ENCODE measurements at places on chromosomes 5 and 9.

- H3K27me3 ChIP-seq = no peaks in the 10 kb centered on the region
- no peak overlapping the region for H3K27ac ChIP-seq
- DNase-seq = no peak
- H3K36me3 ChIP-seq = no peaks in the 10 kb centered on the region
Observed at GRCh38 chr5:151520294-151520693, 70.8 kb downstream of the FAT2 start.

DNA sequence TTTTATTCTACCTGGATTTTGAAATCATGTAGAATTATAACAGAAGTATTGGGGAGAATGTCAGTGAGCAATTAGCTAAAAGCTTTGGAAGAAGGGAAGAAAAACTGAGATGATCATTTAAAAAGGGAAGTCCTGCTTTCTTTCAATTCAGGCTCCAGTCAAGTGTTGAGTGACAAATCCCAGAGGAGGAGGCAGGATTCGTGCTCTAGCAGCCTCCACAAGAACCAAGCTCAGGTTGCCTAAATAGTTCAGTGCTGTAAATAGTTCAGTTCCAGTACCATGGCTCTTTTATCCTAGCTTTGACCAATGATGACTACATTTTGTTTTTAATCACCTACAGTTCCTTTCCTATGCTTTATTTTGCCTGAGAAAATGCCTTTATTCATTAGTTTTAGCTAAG lies 204.9 kb upstream of the NREP start:
- H3K27ac ChIP-seq = no peak overlapping the region
- H3K27me3 ChIP-seq = no peaks in the 10 kb centered on the region
- no peaks in the 10 kb centered on the region for H3K36me3 ChIP-seq
- peaks cover 9% of the 10 kb centered on the region for H3K4me1 ChIP-seq
- no peak for DNase-seq
- no peak overlapping the region for H3K4me3 ChIP-seq

GRCh38 chr9:31807574-31808256 lies 576.7 kb upstream of the ACO1 start:
- no peak overlapping the region for H3K4me3 ChIP-seq
- H3K36me3 ChIP-seq = no peaks in the 10 kb centered on the region
- H3K27me3 ChIP-seq = no peaks in the 10 kb centered on the region
- H3K27ac ChIP-seq = no peak overlapping the region

- DNase-seq = no peak
- H3K36me3 ChIP-seq = no peaks in the 10 kb centered on the region
- no peaks in the 10 kb centered on the region for H3K27me3 ChIP-seq
- H3K27ac ChIP-seq = no peak overlapping the region
- H3K4me3 ChIP-seq = no peak overlapping the region
Observed at GRCh38 chr9:101848485-101848919, 110.1 kb upstream of the GRIN3A start.
